ENCODE measurements at places on chromosomes 7 and 10.
A peak's percentile ranks its signal among the peaks of the same experiment; 100 is the strongest.

GRCh38 chr10:132804785-132805426 is 19.0 kb upstream of the NKX6-2 start:
- DNase-seq = no peak

- no peak for DNase-seq
Observed at GRCh38 chr10:91200314-91201212, 19.9 kb upstream of the PCGF5 start.

DNA sequence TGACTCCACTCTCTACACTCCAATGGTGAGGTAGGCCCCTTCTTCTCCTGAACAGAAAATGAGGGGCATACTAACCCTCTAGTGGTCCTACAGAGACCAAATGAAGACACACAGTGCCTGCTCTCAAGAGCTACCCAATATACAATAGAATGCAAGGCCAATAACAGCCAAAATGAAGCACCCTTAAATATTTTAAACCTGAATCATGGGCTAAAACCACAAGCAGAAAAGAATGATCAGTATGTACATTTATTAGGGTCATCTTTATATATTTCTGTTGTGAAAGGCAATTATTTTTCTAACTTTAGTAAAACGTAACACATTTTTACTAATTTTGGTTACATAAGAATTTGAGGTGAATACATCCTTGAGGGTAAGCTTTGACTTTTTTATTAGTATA is 49.9 kb upstream of the COL1A2 start:
- DNase-seq = no peak

- DNase-seq = no peak
Observed at GRCh38 chr7:155911471-155912105, 99.3 kb upstream of the SHH start.

DNA sequence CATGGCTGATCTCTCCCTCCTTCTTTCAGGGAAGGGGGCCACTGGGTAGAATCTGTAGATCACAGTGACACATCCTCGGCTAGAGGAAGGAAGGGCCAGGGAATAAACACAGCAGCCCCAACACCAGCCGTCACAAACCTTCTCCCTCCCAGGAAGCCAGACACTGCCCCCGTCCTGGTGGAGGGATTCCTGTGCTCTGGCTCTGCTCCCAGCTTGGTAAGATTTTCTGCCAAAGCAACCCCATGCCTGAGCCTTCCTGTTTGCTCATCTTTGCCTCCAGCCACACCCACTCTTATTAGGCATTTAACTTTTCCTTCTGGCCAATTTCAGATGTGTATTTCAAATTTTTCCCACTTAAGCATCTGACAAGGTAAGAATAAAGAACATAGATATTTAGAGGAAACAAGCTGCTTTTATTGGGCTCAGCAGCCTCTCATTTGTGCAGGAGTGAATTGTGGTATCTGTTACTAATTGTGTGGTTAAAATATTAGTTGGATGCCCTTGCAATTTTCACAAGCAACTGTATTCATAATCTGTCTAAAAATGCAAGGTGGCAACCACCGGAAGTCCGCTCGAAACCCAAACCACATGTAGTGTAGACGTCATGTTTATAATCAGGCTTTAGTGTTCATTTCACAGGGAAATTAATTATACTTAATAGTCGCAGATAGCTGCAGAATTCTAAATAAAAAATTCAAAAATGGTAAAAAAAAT is 13.2 kb upstream of the NPS start:
- DNase-seq = no peak

DNA sequence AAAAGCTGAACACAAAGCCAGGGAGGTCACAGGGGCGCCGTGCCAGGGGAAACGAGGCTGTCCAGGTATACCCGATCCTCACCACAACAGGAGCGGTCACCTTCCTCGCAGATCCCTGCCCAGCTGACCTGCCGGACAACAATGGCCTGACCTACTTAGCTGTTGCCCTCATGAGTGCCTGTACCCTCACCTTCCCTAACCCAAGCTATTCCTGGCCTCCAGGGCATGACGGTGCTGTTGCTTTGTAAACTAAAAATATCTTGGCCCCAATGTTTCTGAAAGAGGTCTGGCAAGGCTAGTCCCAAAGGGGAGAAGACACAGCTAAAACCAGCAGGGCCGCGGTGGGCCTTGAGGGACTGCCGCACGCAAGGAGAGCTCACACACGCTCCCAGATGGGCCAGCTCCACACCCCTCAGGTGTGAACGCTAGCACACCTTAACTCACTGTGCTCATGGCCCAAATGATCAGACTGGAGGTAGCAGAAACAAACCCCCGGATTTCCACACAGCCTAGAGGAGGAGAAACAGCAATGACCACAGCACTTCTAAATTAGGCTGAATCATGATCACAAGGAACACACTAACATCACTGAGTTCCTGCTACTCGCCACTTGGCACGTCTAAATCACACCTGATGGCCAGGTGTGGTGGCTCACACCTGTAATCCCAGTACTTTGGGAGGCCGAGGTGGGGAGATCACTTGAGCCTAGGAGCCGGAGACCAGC is 66.3 kb upstream of the CYTH3 start:
- no peak for DNase-seq

DNA sequence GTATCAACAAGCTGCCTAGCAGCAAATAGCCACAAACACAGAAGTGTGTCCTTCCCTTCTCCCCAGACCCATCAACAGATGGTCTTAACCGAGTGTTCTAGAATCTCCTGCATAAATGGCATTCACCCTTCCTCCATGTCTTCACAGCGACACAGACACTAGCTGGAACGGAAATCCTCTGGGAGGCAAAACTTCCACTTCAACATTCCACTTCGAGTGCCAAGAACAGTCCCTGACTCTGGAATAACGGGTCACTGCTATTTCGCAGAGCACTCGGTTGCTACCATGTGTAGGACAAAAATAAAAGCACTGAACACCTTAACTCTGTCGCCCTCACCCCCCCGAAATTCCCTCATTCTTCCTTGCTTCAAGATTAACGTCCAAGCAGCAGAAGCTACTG is 65.1 kb downstream of the SFMBT2 start:
- DNase-seq = no peak

DNA sequence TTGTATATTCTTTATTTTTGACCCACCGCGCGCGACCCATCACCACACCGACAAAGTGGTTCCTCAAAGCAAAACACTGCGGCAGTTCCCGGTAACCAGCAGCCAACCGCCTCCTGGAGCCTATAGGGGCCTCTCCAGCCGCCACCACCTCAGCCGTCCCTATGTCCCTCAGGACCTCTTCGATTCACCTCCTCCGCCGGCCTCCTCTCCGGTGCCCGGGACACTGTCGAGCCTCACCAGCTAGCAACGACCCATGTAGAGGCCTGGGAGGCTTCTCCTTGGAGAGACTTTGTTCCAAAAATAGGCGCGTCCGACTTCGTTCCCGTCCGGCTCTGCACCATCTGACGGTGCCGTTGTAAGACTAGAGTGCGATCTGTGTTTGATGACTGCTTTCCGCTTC is 158.8 kb downstream of the HGF start:
- DNase-seq = no peak

GRCh38 chr10:102504179-102504975 is 605 bp downstream of the SUFU start:
- DNase-seq = no peak

DNA sequence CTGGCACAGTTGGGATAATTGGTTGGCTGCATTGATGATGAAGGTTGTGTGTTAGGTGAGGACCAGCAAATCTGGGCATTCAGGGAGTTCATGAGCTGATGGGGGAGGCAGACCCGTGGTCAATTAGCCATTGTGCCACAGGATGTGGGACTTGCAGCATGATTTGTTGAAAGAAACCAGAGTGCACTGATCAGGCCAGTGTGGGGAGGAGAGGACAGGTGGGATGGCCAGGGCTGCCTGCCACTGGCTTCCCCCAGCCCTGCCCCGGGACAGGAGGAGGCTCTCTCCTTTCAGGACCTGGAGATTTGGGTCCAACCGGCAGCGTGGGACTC is 4.3 kb downstream of the CLIP2 start:
- DNase-seq = no peak

DNA sequence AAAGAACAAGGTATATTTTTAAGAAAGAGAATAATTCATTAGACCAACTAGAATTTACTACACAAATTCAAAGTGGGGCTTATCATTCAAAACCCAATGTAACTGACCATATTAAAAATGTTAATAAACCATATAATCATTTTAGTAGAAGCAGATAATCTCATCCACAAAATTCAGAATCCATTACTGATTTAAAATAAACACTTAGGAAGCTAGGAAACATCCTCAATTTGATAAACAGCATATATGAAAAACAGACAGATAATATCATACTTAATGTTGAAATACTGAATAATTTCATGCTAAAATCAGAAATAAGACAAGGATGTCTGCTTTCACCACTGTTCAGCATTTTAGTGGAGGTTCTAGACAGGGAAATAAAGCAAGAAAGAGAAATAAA is 902.8 kb upstream of the PHF14 start:
- no peak for DNase-seq

GRCh38 chr7:32075612-32076011 is 5.4 kb upstream of the PDE1C start:
- no peak for DNase-seq

GRCh38 chr10:122078326-122078725 is 89.4 kb downstream of the TACC2 start:
- no peak for DNase-seq

- DNase-seq = no peak
Observed at GRCh38 chr7:105429746-105430612, 41.3 kb upstream of the SRPK2 start.

- no peak for DNase-seq
Observed at GRCh38 chr10:95552679-95553342, 8.4 kb downstream of the SORBS1 start.

- no peak for DNase-seq
Observed at GRCh38 chr7:120740348-120740747, 117.6 kb downstream of the TSPAN12 start.

- peak; percentile 40 for DNase-seq
Observed at GRCh38 chr10:132446661-132447445, 49.9 kb downstream of the PWWP2B start.

DNA sequence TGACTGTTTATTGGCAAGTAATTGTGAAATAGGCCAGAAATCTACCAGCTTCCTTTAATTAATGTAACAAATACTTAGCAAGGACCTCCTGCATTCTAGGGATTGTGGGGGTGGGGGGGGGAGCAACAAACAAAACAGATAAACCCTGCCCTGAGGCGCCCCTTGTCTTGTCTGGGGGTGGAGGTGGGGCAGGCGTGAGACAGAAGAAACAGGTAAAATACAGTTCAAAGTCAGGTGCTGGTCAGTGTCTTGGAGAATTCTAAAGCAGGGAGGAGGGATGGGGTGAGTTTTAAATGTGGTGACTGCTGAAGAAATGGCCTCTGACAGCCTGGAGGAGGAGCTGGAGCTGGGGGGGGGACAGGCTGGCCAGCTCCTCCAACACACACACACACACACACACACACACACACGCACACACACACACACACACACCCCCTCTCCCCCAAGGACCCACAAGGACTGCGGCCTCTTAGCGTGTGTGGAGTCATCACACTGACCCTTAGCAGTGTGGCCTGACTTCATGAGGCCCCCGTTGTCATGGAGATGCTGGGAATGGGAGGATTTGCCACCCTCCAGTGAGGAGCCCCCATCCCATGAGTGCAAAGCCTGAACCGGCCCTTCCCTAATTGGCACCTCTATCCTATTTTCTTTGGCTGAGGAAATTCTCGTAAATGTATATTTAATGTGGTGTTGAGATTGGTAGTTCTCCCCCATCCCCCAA is 190.4 kb downstream of the MGMT start:
- DNase-seq = no peak

GRCh38 chr7:40850017-40850416 is 715.2 kb downstream of the SUGCT start:
- no peak for DNase-seq

DNA sequence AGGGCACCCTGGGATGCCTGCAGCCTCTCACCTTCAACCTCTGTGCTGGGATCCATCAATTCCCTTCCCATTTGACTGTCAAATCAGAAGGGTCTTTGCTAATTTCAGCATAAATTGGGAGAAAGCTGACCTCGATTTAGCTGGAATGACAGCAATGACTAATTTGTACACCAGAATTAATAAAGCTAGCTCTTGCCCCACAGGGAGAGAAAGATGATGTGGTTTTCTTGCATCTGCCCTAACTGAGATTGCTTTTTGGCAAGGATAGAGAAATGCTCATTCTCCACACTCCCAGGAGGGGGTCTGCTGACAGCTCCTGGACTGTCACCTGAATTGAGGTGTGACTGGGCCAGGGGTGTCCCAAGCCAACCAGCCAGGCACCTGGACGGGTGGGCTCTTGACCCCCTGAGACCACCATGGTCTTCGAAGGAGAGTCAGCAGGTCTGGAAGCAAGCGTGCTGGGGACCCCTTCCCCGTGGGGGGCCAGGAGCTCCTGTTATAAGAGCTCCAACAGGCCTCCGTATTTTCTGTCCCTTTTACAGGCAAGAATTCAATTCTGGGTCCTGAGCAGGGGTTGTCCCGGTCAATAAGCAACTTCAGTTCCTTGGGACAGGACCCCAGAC is 42.1 kb downstream of the RBM17 start:
- DNase-seq = no peak

DNA sequence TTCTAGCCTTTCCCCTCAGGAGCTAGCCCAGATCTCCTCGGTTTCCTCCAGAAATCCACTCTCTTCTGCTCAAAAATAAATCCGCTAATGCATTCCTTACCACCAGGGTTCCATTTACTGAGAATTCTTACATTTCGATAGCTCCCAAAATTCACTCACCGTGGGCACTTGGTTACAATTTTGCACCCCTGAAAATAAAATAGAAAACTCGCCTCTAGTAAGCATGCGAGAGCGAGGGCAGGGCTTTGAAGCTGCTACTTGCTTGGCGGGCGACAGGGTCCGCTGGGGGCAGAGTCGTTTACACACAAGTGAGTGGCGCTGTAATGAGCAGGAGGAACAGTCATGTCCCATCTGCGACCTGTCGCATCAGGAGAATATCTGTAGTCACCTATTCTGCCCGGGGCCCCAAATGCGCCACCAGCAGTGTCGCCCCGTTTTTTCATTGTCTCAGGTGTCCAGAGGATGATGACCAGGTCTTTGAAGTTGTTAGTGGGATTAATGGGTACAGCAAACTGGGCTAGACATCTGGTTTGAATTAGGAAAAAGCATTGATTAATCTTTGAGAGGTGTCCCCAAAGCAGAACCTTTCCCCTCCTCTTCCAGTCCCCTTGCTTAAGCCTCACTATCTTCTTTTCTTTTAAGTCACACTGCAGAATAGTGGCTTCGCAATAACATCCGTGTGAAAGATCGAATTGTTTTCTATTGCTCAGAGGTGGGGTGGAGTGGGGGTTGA is 1.2 kb upstream of the MEOX2 start:
- DNase-seq = no peak

Measured in H54 (cell line).